SK-N-MC (cell line): ENCODE measurements at places on chromosomes 5 and 9.

DNA sequence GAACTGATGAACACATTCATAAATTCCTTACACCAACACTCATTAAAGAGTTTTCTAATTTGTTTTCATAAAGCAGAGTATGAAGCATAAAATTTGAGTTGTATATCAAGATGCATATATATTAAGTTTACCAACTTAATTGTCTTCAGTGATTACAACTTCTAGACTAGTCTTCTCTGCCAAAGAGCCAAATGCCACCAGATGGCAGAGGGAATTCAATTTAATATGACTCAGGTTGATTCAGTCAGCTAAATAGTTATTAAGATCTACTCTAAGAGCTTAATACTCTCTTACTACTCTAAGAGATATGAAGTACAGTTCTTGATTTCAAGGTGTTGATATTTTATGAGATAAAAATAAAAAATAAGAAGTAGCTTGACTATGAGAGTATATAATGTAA, 53.4 kb downstream of the CDH10 start:
- no peak for DNase-seq

DNA sequence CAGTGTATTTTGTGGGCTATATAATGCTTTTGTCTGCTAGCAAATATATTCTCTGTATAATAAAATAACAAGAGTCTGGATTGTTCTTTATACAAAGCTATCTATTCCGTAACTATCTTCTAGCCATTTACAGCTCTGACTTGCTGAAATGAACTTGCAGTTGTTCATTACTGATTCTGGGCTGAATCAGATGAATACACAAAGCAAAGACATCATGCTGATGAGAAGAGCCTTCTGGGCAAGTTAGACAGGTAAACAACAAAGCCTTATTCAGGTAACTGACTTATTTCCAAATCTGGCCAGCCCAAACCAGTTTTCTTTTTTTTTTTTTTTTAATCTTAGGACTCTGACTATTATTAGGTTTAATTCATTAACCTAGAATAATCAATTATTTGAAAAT, 255.5 kb downstream of the KIAA0825 start:
- DNase-seq = no peak

DNA sequence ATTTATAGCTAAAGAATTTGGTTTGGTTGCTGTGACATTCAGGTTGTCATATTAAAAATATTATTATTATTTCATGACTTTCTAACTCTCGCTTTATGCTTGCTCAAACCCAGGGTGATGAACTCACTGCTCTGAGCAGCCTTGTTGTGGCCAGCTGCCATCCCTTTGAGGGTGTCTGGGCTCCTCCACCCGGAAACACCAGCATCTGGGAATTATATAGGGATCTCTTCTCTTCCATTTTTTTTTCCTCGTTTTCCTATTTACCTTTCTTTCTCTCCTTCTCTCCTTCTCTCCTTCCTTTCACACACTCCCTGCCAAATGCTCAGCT, 355.8 kb upstream of the SMARCA2 start:
- no peak for DNase-seq

GRCh38 chr5:65481635-65482295, at the start of gene ADAMTS6:
TSS of gene ADAMTS6 (minus strand) at chr5:65481920. CDS start at chr5:65473673, 8,247 bp downstream.
- DNase-seq = no peak

GRCh38 chr5:77333451-77334123, 123.1 kb downstream of the PDE8B start:
- DNase-seq = no peak

GRCh38 chr9:74431467-74431866, 65.7 kb upstream of the RORB start:
- DNase-seq = no peak

DNA sequence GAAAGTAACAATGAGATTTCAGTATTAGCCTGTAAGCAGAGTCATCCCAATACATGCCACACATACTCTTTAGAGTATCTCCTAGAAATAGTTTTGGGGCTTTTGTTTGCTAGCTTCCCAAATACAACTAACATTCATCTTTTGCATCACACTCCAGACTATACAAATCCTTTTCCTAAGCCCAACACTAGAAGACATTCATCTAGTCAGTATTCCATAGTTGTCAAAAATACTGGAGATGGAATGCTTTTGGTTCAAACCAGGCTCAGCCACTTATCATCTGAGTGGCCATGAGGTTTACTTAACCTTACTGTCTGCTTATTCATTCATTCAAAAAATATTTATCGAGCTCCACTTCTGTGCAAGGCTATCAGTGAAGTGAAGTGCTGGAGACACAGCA, 205.1 kb upstream of the SGCD start:
- DNase-seq = no peak

GRCh38 chr9:92658611-92659010, 11.3 kb downstream of the IPPK start:
- DNase-seq = no peak

DNA sequence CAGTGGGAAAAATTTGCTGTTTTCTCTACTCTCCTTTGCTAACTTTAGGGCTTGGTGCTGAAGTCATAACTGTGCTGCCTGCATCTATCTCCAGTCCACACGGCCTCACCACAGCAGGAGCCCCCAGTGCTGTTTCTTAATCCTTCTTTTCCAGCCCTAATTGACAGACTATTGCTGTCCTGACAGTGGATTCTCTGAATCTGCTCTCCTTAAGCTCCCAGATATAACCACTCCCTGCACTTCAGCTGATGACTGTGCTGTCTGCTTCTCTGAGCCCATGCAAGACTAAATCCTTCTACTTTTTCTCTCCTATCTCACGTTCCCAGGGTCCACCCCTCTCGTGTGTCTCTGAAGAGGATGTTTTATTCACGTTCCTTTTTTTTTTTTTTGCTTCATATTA, 19.7 kb upstream of the GRIA1 start:
- DNase-seq = no peak

DNA sequence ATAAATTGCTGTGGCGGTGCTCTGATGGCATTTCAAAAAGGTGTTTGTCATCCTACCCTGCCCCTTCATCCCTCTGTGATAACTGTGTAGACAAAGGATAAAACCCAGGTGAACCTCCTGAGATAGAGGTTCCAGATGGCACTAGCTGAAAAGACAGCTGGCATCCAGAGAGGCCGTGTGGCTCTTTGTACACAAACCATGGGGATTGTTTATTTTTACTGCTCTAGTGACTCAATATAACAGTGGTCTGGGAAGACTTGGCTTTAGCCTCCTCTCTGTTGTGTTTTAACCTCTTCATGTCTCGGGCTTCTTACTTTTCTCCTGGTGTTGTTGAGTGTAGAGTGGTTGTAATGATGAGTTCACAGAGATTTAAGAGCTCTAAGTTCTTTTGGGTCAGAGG, 48.8 kb downstream of the SH3GL2 start:
- no peak for DNase-seq

DNA sequence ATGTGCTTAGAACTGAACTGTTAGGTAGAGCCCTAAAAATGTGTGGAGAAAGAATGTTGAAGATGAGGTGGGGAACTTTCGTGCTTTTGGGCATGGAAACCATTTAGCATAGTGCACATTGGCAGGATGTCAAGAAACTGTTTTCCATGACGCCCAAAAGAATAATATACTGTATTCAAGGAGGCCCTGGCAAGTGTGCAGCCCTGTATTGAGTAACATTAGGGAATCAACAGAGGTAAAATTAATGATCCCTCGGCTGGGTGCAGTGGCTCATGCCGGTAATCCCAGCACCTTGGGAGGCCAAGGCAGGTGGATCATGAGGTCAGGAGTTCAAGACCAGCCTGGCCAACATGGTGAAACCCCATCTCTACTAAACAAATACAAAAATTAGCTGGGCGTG, 20.9 kb upstream of the PLIN2 start:
- DNase-seq = no peak

DNA sequence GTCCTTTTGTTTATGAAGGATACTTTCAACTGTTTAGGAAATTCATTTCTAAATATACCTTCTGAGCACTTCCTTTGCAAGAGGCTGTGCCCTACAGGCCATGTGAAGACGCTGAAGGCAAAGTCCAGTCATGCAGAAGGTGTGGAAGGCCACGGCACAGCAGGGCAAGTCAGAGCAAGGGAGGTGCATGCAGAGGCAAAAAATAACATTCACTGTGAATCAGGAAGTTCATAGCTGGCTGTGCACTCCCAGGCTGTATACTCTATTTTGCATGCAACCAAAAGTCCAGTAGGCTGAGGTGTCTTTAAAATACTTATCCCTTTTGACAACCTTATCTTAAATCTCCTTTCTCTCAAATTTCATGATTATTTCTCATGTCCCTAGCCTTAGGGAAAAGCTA, 50.3 kb downstream of the GNAQ start:
- DNase-seq = no peak
